ENCODE measurements at places on chromosomes 1 and 21. TPM values are rescaled to one million over a fixed set of nuclear protein-coding genes. Genes with fewer than 3 reads are reported as not detected.

Gene PLA2G2D
- not detected for total RNA-seq

Gene UBL4B
- total RNA-seq, result not detected

Gene FAM72C
- 11.0 TPM for total RNA-seq

Gene AADACL4
- total RNA-seq, result not detected

Gene LCE1C
- total RNA-seq, result not detected

Gene VANGL1
- 16.1 TPM for total RNA-seq

Gene PRDX1
- total RNA-seq, result 414 TPM

Gene EPHA10
- total RNA-seq, result not detected

Gene FAM78B
- 0.86 TPM for total RNA-seq

Gene AGO4
- total RNA-seq, result 16.6 TPM

Gene ASCL5
- total RNA-seq, result not detected

Gene NPHS2
- not detected for total RNA-seq

Gene AMPD2
- total RNA-seq, result 93.2 TPM

Gene GBP4
- total RNA-seq, result 147 TPM

Gene TENT5C
- total RNA-seq, result 14.7 TPM

Gene GBP6
- total RNA-seq, result 4.2 TPM

Gene CNKSR1
- 3.9 TPM for total RNA-seq

Gene PYHIN1
- total RNA-seq, result 35.3 TPM

Gene FMO5
- 0.12 TPM for total RNA-seq

Gene TBX15
- total RNA-seq, result not detected

Gene KDM5B
- 132 TPM for total RNA-seq

Gene CD58
- 57.4 TPM for total RNA-seq

Gene TDRD10
- total RNA-seq, result not detected

Gene PLD5
- not detected for total RNA-seq

Gene SPATA45
- not detected for total RNA-seq

Gene ANGPTL7
- total RNA-seq, result not detected

Gene TP73
- 1.4 TPM for total RNA-seq

Gene LCE1E
- not detected for total RNA-seq

Gene CNR2
- total RNA-seq, result 0.05 TPM

Gene ATP6V1G3
- total RNA-seq, result not detected

Gene ZNHIT6
- total RNA-seq, result 21.2 TPM

Gene TEX38
- 0.34 TPM for total RNA-seq

Gene BTBD19
- total RNA-seq, result 11.9 TPM

Gene AIRE
- total RNA-seq, result 2.0 TPM

Gene METTL18
- total RNA-seq, result 11.8 TPM

Gene GBP7
- not detected for total RNA-seq

Gene ASPM
- total RNA-seq, result 49.0 TPM

Gene TMOD4
- total RNA-seq, result 2.7 TPM

Gene CCDC27
- not detected for total RNA-seq

All from T-helper 1 cell treated with Interleukin-12 subunit alpha and Interleukin-12 subunit beta and Interleukin-4 antibody, amounts not matched to agents 30 ng/mL and 1 ng/mL, for 36 hours (primary cell).